Activated gamma-delta T cell (primary cell): ENCODE measurements at places on chromosomes 6 and 20.

GRCh38 chr6:166424431-166424830 is 41.7 kb upstream of the MPC1 start:
- no peak for DNase-seq

DNA sequence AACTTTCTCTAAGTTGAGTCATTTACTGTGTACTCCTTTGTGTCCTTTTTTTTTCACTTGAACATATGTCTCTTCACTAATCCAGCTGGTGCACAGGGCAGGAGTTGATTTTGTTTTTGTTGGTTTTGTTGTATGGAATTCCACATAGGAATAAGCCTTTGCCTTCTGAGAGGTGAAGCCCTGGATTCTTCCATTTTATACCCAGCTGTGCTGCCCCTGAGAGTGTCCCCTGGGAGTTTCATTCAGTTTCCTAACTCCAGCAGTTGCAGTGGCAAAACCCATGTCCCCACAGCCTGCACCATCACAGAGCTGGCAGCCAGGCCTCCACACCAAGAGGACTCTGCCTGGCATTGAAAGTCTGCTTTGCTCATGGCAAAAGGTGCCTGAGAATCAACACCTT is 107.3 kb upstream of the SYNDIG1 start:
- no peak for DNase-seq

DNA sequence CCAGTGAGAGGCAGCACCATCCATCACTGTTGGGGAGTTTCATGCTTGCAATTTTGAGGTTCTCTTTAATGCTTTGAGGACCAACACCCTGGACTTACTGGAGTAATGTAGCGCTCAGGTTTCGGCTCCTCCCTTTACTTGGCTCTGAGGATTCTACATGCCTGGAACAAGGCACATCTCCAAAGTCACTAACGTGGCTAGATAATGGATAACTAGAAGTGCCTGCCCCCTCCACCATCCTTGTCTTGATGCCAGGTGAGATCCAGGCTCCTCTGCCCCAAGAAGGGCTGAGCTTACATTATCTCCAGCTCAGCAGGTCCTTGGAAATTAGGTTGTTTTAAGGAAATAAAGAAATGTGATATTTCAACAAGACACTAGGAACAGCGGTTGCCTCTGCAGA is 75.5 kb upstream of the ZNFX1 start:
- DNase-seq, result no peak

- DNase-seq, result no peak
Observed at GRCh38 chr6:45837541-45838200, 178.0 kb downstream of the CLIC5 start.

GRCh38 chr20:49990271-49990720 is 7.5 kb downstream of the SNAI1 start:
- no peak for DNase-seq

- DNase-seq, result no peak
Observed at GRCh38 chr6:72287801-72288200, 334.1 kb upstream of the KCNQ5 start.

DNA sequence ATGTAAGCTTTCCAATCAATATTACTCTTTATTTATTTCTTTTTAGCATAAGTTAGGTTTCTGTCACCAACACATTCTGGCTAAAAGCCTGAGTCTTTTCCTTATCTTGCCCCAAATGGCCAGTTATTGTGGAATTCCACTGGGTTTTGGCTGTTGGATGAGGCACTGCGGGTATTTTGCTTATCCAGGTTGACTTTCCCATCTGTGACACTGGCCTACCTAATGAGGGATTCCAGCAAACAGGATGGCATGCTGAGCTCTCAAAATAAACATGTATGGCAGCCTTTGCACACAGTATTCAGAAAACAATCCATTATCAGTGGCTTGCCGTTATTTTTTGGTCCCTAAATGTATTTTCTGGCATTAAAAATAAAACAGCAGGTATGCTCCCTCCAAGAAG is 6.5 kb upstream of the RALGAPB start:
- DNase-seq, result no peak
